ENCODE measurements at places on chromosomes 4 and X. TPM values are rescaled to one million over a fixed set of nuclear protein-coding genes. Genes with fewer than 3 reads are reported as not detected.

Gene RAB28
- total RNA-seq, result 12.1 TPM

Gene NALF2
- total RNA-seq, result 0.29 TPM

Gene JADE3
- total RNA-seq, result 9.9 TPM

Gene HSFX2
- 0.35 TPM for total RNA-seq

Gene NDP
- total RNA-seq, result 0.15 TPM

Gene MANBA
- 20.2 TPM for total RNA-seq
